ENCODE measurements at places on chromosomes 12 and 14.

DNA sequence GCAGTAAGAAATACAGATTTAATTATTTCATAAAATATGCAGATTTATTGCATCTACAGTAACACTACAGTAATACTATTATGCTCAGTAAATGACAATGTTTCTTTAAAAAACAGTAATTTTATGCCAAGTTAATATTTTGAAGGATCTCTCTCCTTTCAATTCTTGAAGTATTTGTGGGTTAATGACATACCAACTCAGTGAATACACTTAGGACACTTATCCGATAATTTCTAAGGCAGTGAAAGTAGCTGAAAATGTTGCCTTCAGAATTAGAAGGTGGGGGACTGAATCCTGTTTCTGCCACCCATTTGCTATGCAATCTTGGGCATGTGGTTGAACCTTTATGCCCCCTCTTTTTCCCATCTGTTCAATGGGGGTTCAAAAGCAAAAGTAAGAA, 24.8 kb upstream of the IFNG-AS1 start:
- no peak for DNase-seq

DNA sequence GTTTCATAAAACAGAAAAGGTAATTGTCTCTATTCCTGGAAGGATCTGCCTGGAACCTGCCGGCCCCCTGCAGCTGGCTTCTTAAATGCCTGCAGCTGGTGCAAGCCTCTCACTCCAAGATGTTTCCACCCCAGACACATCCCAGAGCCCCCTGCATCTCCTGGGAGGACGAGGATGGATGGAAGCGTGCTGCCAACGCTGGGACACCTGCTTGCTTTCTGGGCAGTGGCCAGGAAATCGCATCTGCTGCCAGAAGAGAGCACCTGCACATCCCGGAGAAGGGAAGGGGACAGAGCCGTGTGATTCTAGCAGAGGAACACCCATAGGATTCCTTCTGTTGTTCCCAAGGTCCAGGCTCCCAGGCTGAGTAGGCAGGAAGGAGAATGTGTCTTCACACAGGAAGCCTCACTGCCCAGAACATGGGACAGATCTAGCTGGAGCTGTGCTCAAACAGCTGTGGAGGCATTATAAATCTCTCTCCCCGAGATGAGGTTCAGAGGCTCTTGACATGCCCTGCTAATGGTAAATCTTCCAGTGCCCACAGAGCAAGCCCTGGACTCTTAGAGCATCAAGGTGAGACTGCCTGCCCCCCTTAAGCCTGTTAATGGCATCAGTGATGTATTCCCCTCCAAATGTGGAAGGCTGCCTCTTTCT, 138.8 kb upstream of the MAP1LC3B2 start:
- DNase-seq, result no peak

- no peak for DNase-seq
These were observed 4.9 kb downstream of the ATP5MC2 start for GRCh38 chr12:53670971-53671370.

GRCh38 chr12:57626921-57627445, 6.0 kb downstream of the B4GALNT1 start:
- no peak for DNase-seq

DNA sequence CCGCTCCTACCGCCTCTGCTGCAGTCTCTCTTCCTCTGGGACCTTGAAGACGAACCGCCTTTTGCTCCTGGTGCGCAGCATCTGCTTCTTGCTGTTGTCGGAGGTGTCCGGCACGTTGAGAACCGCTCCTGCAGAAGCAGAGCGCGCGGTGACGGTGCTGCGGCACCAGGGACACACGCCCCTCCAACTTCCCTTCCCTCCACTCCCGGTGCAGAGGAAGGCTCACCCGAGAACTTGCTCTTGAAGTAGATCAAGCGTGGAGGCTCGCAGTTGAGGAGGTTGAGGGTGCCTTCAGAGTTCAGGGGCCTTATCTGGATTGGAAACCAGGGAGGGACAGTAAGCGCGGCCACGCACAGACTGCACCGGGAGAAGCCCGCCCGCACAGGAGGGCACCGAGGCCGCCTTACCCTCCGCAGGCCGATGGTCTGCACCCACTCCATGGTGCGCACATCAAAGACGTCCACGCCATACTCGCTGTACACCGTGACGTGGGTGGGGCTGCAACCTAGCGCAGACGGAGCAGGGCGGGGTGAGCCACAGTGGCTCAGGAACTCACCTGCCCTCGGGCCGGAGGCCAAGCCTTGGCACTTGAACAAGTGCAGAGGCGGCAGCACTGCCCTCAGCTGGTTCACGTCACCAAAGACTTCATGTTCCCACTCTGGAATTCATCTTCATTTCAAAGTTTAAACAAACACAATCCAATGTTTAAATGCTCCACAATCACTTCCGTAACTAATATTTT, 17.5 kb downstream of the AMN start:
- no peak for DNase-seq

GRCh38 chr12:118315821-118316220, 56.9 kb downstream of the TAOK3 start:
- no peak for DNase-seq

- DNase-seq, result no peak
These were observed 36.4 kb downstream of the TMTC2 start for GRCh38 chr12:82723093-82723492.

- no peak for DNase-seq
These were observed 12.4 kb upstream of the NRXN3 start for GRCh38 chr14:78157494-78158437.

DNA sequence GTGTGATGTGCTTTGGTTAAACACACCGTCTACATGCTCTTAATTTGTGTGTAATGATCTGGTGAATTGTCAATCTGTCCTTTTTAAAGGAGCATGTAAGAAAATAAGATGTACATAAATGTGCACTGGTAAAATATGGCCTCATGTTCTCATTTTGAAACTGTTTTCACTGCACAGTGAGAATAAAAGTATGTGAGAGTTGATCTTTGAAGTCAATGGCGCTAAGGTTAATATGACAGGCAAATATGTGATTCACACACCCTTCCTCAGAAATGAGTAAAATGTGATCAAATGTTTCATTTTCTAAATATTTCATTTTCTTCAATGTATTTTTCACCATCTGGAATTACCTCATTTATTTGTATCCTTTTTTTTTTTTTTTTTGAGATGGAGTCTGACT, 8.3 kb upstream of the RNU6-7 start:
- DNase-seq, result no peak

- no peak for DNase-seq
These were observed 64.5 kb upstream of the SSTR1 start for GRCh38 chr14:38143170-38143569.

GRCh38 chr12:19884021-19884492, 444.8 kb downstream of the AEBP2 start:
- no peak for DNase-seq

DNA sequence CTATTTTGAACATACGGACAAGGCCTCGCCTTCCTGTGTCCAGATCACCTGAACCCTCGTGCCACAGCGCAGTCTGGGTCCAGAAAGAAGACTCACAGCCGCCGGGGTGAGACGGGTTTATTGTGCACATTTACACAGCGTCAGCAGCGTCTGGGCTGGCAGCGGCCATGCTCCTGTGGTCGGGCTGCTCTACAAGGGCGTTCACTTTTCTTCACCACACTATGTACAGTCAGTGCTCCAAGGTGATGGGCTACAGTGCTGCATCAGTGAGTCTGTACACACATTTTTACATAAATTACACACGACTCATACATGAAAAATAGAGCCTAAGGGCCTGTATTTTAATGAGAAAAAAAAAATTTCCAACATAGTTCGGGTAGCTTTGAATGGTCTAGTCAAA, 18.0 kb downstream of the ZFYVE21 start:
- no peak for DNase-seq

GRCh38 chr12:54139019-54139418, 49.8 kb downstream of the SMUG1 start:
- no peak for DNase-seq

DNA sequence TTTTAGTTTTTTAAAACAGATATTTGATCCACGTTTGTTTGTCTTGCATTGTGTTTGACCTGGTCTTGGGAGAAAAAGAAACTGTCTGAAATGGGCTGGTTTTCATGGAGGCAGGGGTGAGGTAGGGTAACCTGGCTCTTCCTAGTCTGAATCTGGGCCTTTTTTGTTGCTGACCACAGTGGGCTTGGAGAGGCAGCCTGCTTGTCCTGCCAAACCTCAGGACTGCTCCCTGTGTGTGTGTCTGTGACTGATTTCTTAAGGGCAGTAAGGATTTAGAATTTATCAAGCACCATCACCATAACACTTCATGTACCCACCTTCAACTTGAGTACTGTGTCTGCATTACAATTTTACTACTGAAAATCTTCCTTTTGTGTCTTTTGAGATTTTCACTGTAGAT, 28.5 kb downstream of the DAAM1 start:
- DNase-seq, result no peak

DNA sequence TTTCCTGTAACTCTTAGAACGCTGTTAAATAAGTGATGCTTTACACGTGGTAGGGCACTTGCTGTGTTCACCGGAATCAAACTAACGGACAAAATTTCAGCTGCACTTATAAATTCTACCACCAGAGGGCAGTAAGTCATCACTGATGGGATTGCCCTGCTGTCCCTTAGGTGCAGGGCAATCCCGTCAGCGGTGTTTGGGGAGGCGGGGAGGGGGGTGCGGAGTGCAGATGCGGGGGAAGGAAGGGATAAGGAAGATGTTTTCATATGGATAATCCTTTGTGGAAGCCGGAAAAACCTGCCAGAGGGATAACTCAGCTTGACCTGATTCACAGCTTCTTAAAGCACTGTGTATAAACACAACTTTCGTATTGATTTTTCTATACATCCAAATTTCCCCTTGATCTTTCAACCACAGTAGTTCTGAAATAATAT, 21.7 kb upstream of the SLC10A1 start:
- peak; percentile 16 for DNase-seq

DNA sequence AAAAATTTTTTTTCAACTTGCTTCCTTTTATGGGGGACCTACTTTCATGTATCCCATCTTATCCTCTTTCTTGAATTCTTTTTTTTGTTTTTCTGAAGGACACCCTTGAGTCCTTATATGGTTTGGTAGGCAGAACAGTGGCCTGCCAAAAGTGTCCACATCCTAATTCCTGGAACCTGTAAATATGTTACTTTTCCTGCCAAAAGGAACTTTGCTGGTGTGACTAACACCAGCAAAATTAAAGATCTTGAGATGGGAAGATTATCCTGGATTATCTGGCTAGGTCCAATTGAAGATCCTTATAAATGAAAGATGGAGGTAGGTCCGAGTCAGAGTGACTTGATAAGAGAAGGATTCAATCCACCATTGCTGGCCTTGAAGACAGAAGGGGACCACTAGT, 5.3 kb downstream of the NUBPL start:
- no peak for DNase-seq

DNA sequence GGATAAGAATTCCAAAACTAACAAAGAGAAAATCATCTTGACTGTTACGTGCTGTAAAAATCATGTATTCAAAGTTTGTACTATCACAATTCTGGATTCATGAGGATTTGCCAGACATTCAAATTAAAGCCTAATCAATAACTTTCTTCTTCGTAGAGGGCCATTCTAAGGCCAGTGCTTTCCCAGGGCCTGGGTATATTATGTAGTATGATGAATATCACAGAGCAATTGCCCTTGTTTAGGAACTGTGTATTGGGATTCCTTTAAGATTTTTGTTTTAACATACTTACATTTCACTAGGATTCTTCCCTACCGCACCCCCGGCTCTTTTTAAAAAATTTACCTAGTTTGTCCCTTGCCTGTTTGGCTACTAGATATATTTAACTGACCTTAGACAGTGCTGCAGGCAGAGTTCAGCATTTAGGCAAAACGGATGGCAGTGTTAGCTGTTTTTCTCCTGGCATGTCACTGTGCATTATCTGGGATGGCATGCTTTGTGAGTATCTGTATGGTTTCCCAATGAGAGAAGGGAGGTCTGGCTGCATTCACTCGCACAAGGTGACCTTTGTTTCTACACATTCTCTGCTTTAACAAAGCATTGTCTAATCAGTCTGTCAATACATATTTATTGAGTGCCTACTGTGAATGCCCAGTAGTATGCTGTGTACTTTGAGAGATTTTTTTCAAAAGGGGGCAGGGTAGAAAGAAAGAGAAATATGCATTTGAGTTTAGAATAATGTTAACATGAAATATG, 63.3 kb downstream of the ERC1 start:
- no peak for DNase-seq

- no peak for DNase-seq
These were observed 21.6 kb downstream of the MRPS35 start for GRCh38 chr12:27732281-27732680.

DNA sequence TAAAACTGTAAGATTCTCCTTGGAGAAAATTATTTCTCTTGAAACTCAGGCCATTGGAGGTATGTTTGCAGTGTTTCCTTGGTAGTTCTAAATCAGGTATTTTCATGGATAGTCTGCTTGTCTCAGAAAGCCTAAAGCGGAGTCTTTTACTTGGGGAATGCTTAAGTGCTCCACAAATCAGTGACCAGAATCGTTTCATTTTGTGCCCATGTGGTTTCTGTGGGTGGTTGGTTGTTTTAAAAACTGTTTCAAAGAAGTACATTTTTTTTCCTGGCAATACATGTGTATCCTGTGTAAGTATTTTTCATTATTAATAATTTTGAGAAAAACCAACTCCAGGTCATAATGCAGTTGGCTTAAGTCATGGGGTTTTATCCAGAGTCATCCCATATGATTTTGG, 33.6 kb downstream of the CCDC91 start:
- no peak for DNase-seq

DNA sequence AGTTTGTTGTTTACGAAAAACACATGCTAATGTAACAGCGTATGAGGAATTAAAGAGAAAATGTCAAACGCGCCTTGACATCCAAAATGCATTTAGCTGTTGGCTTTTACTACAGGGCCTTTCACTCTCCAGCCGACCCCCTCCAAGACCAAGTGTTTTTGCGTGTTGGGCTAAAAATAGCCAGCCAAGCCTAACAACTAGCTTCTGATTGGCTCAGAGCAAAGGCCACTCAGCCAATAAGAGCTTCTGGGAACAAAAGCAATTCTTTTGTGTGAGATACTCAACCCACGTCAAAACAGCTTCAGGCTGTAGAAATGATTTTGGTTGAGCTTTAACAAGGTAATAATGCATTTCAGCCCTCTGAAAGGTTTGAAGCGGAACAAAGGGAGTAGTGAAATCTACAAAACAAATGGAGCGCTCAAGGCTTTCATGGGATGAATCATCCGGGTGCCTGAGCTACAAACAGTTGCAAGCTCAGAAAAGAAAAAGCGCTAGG, 198.7 kb upstream of the DCN start:
- no peak for DNase-seq

DNA sequence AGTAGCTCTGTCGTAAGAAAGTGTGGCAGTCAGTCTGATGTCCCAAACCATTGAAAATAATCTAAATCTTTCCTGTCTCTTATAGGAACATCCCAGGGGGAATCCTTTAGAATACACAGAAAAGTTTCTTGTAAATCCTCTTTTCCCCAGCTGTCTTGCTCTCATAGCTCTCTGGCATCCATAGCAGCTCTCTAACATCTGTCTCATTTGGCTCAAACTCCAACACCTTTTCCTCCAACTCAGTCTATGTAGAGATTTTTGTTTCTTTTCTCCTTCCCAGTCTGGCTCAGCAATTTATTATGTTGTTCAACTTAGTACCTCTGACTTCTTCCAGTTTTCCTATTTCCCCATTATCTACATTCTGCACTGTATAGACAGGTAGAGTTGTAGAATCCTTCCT, 84.4 kb upstream of the NEDD1 start:
- no peak for DNase-seq

GRCh38 chr12:113638460-113638775, 166.7 kb upstream of the LHX5 start:
- DNase-seq, result no peak

- no peak for DNase-seq
These were observed 157.5 kb downstream of the TGFB3 start for GRCh38 chr14:75824318-75824717.

Data from stimulated activated CD4-positive, alpha-beta T cell treated with anti-CD3 and anti-CD28 coated beads, Interleukin-15, amount 100 ng/mL, for 1 hour (primary cell).